Stimulated activated CD4-positive, alpha-beta T cell treated with anti-CD3 and anti-CD28 coated beads, Interleukin-2, amount 100 ng/mL, for 4 hours (primary cell): ENCODE measurements at places on chromosomes 13 and 19.
A peak's percentile ranks its signal among the peaks of the same experiment; 100 is the strongest.

- DNase-seq = no peak
These were observed 80.5 kb downstream of the FOXO1 start for GRCh38 chr13:40585911-40586471.

DNA sequence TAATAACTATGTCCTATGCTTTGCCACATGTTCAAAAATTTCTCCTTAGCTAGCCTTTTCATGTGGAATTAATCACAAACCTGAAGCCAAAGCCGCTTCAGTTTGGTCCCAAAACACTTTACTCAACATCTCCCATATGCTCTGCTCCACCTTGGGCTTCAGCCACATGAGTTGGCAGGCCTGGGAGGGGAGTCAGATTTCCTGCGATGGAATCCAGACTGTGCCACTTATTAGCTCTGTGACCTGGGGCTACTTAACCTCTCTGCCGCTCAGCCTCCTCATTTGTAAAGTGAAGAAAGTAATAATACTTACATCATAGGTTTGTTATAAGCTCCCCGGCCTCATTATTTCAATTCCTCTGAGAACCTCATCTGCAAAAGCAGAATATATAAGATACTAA, 272.0 kb downstream of the LMO7 start:
- no peak for DNase-seq

DNA sequence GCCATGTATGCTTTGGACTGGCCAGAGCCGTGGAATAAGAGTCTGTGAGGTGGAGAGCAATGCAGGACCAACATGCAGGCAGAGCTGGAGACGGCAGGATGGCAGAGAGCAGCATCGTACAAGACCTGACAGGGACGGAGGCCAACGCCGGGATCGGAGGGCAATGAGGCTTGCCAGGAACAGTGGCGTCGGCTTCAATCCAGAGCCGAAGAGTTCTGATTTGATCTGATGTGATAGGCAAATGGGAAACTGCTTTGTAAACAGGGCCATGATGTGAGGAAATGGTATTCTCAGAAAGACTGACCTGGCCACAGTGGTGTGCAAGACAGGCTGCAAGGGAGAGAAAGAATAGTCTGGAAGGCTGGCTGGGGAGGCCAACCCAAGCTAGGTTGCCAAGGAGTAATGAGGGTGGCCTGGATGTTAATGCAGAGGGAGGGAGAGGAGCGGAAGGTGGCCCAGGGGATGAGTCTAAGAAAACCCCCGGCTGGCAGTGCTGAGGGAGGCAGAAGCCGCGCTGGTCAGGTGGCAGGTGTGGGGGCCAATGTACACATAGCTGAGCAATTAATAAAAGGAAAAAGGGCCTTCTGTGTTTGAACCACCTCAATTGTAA, 26.7 kb downstream of the RCBTB2 start:
- DNase-seq = no peak

GRCh38 chr19:703651-704446, 4.9 kb upstream of the PALM start:
- DNase-seq = peak; percentile 36

DNA sequence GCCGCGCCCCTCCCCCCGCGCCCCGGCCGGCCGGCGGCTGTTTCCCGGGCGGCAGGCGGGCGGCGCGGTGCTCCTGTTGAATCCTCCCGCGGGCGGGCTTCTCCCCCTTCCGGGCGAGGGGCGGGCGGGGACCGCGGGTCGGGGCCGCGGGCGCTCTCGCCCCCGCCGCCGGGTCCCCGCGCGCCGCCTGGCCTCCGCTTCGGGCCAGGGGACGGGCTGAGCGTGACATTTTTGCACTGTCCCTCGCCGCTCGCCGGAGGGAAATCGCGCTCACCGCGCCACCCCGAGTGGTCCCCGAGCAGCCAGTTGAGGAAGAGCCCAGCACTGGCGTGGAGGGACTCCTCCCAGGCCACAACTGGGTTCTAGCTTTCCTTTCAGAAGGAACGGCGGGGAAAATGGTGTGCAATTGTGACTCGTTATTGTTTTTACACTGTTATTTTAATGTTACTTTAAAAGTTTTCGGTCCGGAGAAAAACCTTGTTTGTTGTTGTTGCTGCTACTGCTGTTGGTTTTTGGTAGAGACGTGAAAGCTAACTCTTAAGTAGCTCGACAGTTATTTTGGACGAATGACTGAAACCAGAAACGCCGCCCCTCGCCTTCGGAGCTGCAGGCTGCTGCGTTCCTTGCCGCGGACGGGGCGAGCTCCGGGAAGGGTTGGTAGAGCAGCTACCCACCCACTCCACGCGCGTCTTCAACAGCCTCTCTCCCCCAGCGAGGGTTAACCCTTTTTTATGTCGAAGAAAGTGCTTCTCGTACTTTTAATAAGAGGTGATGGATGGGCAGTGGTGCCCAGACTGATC, 959 bp downstream of the PDS5B start:
- DNase-seq = peak; percentile 39

DNA sequence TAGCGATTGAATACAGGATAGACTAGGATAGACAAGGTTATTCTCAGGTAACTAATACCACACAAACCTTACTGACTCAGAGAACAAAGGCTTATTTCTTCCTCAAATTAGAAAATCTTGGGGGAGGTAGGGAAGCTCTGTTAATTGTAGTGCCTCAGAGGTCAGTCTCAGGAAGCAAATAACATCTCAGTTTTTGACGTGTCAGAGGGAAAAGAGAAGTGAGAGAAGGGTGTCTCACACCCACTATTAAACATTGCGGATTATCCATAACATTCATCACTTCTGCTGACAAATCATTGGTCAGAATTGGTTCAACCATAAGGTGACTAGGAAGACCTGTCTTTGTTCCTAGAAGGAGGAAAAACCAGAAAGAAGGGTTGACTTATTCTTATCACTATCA, 579.4 kb upstream of the MIR17HG start:
- DNase-seq = no peak

- no peak for DNase-seq
These were observed 3.0 kb downstream of the MYCBP2 start for GRCh38 chr13:77323858-77324257.

DNA sequence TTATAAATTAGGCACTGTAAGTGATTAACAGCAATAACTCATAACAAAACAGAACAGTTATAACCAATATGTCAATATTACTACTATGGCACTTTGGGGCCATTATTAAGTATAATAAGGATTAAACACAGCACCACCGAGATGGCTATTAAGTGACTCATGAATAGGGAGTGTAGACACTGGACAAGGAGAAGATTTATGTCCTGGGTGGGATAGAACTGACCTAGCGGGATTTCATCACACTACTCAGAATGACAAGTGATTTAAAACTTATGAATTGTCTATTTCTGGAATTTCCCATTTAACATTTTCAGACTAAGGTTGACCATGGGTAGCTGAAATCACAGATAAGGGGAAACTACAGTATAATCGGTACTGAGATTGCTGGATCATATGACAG, 79.0 kb upstream of the SLC7A1 start:
- DNase-seq = no peak

DNA sequence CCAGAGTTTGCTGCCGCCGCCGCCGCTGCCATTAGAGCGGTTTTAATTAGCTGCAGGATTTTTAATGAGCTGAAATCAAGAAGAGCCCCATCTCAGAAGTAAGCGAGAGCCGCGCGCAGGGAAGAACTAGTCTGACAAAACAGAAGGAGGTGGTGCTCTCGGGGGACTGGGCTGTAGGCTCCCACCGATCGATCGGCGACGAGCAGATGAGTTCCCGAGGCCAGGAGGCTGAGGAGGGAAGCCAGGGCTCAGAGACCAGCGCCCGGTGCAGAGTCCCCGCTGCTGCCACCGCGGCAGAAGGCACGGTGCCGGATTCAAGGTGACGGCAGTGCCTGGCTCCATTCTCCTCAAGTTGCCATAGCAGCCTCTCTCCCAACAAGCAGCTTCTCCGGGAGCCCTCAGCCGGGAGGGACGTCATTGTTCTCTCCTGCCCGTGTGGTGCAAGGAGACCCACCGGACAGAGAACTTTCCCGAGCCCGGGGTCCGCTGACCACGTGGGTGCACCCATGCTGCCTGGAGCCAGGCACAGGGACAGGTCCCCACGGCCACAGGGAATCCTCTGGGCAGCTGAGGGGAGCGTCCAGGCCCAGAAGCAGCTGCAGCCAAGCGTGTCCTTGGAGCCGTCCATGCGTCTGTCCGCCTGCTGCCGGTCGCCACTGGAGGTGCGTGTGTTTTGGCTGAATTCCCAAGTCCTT, 62.9 kb downstream of the CHST8 start:
- DNase-seq = no peak

DNA sequence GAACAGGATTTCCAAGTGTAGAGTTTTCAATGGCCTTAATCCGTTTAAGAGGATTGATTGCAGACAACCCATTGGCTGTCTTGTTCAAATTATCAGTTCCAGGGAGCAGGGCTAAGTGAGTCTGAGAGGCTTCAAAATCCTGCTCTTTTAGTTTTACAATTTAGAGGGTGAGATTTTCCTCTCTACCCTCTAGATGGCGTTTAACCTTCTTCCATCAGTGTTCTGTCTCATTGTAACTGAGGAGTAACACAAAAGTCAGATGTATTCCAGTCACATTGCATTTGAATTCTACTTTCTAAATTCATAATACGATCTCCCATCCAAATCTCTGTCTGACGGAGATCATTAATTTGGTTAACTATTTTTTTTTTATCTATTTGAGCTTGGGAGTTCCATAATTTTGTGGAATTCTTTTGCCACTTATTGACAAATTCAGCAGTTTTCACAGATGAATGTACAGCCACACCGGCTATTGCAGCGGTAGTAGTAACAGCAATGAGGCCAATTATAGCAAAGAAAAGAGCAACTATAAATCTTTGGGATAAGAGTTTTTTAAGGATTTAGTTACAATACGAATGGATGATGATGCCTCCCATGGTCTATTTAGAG, 7.8 kb upstream of the C19orf84 start:
- DNase-seq = no peak

- DNase-seq = no peak
These were observed 65.6 kb downstream of the ADGRE1 start for GRCh38 chr19:6952956-6953355.

DNA sequence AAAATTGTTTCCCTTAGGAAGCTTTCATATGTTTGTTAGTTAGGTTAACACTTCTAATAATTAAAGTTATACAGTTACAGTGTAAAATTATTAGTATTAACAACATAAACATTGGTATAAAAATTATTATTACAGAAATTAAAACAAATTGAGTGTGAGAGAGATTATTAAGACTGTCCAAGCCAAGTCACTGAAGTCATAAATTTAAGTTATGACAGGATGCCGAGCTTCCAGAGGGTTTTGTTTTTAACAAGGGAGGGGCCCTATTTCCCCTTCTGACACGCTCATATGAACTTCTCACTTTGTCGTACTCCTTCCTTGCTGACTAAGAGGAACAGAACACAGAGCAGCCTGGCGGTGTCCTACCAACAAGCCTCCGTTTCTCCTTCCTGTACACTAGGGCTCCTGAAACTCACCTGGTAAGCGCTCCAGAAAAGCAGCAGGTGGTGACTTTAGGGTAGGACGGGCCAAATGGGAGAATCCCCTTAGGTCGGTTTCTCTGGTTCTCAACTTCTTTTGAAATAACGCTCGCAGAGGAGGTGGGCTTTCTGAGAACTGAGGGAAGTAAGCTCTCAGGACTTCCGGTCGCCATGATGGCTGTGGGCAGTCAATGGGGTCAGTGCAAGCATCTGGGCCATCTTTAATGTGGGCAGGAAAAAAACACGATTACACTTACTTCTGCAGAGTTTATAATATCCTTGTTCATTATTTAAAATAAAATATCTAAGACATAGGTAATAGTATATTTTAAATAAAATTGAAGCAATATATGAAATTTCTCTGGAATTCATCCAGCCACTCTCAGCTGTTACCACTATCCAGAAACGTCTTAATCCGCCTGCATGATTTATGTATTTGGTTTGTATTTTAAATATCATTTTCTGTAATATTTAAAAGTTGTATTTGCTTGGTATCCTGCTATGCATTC, at the start of gene CARD8:
Gene CARD8, minus strand, starts transcription at position 537 of the 928 bp plus-strand sequence. CDS start 14,892 bp downstream, outside the sequence.
- peak; percentile 69 for DNase-seq

- no peak for DNase-seq
These were observed 6.6 kb upstream of the S1PR2 start for GRCh38 chr19:10237702-10238101.

DNA sequence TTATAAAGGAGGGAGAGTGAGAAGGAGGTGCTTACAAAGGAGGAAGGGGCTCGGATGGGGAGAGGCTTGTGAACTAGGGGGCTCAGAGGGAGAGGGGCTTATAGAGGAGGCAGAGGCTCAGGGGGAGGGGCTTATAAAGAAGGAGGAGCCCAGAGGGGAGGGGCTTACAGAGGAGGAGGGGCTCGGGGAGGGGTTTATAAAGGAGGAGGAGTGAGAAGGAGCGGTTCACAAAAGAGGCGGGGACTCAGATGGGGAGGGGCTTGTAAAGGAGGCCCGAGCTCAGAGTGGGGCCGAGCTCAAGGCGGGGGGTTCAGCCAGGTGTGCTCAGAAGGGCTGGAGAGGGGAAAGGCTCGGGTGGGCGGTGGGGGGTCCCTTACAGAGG, 500 bp downstream of the SMIM24 start:
- DNase-seq = no peak

GRCh38 chr19:517721-518597, 10.7 kb downstream of the TPGS1 start:
- no peak for DNase-seq

DNA sequence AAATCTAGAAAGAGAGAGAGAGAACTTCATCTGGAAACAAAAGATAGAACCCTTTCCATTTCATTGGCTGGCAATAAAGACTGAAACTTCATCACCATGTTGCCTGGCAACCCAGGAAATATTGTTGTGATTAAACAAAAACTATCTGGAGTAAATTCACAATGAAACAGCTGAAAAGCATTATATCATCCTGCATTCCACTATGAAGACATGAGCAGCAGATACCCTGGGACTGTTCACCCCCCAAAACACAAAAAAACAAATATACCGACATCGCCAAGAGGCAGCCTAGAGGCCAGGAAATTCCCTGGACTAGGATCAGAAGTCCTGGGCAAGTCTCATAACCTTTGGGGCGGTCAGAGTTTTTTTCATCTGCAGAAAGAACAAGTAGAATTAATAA, 158.3 kb downstream of the FOXO1 start:
- DNase-seq = no peak

- no peak for DNase-seq
These were observed 16.3 kb downstream of the GPR183 start for GRCh38 chr13:99290894-99291293.

- no peak for DNase-seq
These were observed 96.9 kb downstream of the TRPC4 start for GRCh38 chr13:37772644-37773043.

- no peak for DNase-seq
These were observed 70.2 kb upstream of the ZDHHC20 start for GRCh38 chr13:21529146-21529893.

DNA sequence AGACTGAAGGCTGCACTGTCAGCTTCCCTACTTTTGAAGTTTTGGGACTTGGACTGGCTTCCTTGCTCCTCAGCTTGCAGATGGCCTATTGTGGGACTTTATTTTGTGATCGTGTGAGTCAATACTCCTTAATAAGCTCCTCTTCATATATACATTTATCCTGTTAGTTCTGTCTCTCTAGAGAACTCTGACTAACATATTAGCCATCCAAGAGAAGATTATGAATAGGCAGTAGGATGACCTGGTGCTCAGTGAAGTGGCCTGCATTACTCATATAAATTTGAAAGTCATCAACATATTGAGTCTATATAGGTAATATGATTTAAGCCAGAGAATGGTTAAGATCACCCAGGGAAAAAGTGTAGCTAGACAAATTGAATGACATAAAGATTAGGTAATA, 136.3 kb upstream of the UFM1 start:
- DNase-seq = no peak

- DNase-seq = no peak
These were observed 31.3 kb downstream of the LTBP4 start for GRCh38 chr19:40632311-40633036.

- no peak for DNase-seq
These were observed 290.1 kb downstream of the FOXO1 start for GRCh38 chr13:40376296-40376849.
